Fibroblast of pulmonary artery (primary cell): ENCODE measurements at places on chromosomes 11 and 22.

- DNase-seq = peak; percentile 92
These were observed at the start of gene SLC43A3 for GRCh38 chr11:57426929-57427726. Gene SLC43A3 (minus strand): TSS chr11:57427121. CDS start chr11:57426172, 949 bp downstream.

DNA sequence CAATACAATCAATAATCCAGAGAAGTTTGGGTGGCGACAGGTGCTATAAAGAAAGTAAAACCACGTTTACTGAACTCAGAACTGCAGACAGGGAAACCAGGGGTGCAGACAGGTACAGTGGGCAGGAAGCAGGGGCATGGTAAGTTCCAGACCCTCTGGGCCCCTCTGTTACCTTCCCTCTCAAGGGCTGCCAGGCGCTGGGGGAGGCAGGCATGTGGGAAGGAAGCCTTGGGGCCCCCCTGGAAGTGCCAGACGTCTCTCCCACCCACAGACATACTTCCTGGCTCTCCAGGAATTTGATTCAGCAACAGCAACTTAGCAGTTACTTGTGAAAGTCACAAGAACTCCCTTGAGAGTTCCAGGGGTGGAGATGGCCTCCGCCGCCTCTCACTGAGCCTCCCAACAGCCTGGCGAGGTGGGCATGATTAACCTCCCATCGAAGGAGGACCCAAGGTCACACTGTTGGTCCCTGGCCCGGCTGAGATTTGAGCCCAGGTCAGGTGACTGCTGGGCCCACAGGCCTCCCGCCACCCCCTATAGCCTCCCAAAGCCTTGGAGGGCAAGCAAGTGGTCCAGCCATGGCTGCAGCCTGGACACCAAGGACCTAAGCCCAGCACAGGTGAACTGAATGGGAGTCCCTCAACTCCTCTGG is 14.1 kb upstream of the TSKU start:
- peak; percentile 43 for DNase-seq

DNA sequence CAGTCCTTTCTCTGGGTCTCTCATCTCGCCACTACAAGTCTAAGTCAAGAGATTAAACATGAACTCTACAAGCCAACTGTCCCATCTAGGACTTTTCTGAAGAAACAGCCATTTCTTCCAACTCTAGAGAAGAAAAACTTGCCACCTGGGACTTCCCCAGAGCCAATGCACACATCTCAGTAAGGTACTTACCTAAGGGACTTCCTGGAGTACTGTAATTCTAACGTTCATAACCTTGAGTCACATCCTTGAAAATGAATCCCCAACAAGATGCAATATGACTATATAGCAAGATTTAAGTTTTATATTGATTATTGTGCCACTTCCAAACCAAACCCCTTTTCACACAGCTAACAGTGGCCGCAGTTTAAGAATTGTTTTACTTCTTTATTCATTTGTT is 11.9 kb upstream of the ISX start:
- no peak for DNase-seq

GRCh38 chr11:105152560-105152959 is 13.0 kb upstream of the CARD18 start:
- DNase-seq = no peak

DNA sequence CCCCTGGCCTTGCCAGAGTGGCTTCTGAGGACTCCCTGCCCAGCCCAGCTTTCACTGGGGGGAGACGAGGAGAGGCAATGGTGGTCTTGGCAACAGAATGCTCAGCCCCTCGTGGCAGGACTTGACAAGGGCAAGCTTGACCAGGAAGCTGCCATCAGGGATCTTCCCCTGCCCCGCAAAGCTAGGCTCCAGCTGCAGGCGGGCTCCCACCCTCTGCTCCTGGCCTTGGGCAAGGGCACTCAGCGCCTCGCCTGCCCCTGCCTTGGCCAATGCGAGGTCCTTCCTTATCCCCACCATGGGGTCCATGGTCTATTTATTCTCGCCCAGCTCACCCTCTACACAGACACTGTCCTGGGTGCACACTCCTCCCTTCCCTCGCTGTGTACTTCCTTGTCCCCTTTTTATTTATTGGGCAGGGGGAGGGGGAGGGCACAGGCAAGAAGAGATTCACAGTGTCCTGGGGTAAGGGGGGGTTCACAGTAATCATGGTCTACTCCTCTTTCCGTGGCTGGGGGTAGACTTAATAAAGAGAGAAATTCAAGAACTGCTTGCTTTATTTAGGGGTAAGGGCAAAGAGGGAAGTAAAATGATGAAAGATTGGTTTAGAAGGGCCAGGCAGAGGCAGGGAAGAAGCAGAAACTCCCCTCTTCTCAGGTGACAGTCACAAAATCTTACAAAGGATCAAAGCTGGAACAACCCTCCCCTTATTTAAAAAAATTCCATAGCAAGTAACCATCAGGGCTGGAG is 1.6 kb downstream of the GPHA2 start:
- DNase-seq = no peak

GRCh38 chr11:45904309-45904915 is 2.7 kb downstream of the FREY1 start:
- DNase-seq = no peak

GRCh38 chr22:19473578-19473977 is 5.4 kb downstream of the UFD1 start:
- DNase-seq = no peak

DNA sequence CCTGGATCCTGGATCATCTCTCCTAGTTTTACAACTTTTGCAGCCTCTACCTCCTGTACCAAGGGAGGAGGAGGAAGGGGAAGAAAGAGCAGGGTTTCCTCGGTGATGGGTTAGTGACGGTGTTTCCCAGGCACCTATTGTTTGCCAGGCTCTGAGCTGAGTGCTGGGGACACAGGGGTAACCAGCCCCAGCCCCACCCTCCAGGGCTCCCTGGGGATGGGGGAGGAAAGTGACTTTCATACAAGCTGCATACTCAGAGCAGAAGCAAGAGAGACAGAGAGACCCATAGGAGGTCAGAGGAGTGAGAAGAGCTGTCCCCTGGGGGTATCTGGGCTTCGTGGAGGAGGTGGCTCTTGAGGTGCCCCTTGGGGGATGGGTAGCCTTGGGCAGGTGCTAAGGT is 89.4 kb upstream of the THY1 start:
- no peak for DNase-seq

- peak; percentile 81 for DNase-seq
These were observed 599 bp downstream of the NPTXR start for GRCh38 chr22:38843201-38843656.

- DNase-seq = no peak
These were observed 369.4 kb downstream of the NELL1 start for GRCh38 chr11:21038801-21039200.

- no peak for DNase-seq
These were observed 45.6 kb downstream of the C11orf58 start for GRCh38 chr11:16784097-16784496.

- DNase-seq = no peak
These were observed 2.8 kb downstream of the KCTD14 start for GRCh38 chr11:78020246-78020645.

DNA sequence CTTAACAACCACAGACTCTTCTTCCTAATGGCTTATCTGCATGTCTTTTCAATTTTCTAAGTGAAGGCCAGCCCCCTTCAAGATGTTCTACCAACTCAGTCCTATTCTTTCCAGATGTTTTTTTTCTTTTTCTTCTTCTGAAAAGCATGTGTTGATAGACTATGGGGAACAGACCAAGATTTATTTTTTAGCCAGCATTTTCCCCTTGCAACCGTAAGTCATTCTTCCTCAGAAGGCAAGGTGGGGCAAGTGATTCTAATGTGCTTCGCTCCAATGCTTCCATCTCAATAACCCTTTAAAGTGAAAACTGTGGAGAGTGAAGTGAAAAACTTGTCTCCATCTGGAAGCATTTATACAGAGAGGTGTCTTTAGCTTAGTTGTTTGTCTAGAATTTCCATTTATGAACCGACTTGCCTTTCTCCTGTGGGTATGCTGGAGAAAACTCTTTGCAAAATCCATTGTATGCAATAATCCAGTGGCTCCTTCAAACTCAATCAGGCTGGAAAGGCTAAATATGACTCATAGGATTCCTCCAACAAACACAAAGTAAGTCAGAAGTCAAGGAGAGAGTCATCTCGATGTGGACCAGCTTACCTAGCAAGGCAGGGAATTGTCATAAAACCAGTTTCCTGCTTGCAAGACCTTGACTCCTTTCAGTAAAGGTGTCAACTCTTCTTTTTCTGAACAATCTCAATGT is 83.7 kb downstream of the MAML2 start:
- DNase-seq = peak; percentile 76

DNA sequence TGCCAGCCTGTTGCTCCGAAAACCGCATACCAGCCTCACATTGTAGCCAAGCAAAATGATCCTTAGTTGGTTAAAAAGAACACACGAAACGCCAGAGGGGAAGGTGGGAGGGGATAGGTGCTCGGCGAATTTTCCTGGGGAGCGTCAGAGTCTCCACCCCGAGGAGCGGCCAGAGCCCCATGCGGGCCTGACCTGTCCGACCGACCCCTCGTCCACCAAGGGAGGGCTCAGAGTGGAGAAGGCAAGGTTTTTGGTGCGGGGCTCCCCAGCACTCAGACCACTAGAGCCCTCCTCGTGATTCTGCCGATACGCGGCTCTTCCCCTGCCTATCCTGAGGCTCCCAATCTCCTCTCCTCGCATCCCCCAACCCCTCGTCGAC is 39.6 kb downstream of the DIXDC1 start:
- no peak for DNase-seq

GRCh38 chr11:7034019-7034418 is 13.7 kb downstream of the NLRP14 start:
- no peak for DNase-seq

DNA sequence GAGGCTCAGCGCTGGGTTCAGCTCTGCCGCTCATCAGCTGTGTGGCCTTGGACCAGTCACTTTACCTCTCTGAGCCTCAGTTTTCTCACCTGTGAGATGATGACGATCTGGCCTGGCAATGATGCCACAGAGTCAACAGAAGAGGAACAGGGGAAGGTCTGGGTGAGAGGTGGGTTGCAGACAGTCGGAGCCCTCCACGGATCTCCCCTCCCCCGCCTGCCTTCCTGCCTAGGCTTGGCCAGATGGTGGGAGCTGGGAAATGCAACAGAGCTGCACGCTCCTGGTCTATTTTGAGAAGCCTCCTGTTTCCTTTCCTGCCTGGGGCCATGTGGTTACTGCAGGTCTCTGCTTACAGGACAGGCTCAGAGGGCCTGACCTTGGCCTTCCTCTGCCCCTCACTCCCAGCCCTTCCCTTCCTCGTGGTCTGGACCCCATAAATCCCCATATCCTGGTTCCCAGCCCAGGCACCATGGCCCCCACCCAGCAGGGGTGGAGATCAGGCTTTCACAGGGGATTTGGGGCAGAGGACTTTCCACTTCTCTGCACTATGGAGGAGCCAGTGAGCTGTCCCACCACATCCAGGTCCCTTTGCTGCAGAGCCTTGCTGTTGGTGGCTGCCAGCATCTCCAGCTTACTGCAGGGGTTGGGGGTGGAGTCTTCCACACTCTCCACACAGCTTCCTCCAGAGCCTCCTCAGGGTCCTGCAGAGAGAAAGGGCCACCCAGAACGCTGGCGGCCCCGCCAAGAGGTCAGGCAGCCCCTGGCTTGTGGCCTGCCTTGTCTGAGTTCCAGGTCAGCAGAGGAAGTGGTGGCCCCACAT is 46.9 kb downstream of the C11orf96 start:
- peak; percentile 34 for DNase-seq

- no peak for DNase-seq
These were observed 20.0 kb downstream of the CYP2R1 start for GRCh38 chr11:14872032-14872431.

- DNase-seq = no peak
These were observed 148.2 kb downstream of the MAML2 start for GRCh38 chr11:96194581-96195374.

DNA sequence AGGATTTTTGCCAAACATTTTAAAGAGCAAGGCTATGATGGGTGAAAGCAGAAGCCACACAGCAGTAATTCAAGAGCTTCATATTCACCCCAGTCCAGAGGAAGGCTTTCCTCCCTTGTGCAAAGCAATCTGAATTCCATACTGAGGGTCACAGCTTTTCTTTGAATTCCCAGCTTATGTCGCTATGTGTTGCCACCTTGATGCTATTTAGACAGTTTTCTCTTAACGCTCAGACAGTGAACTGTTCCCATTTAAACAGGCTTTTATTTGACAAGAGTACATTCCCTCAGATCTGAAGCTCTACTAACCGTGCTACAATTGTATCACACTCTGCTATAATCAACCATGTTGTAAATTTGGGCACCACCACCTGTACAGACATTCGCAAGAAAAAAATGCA is 279.7 kb downstream of the CADM1 start:
- no peak for DNase-seq

DNA sequence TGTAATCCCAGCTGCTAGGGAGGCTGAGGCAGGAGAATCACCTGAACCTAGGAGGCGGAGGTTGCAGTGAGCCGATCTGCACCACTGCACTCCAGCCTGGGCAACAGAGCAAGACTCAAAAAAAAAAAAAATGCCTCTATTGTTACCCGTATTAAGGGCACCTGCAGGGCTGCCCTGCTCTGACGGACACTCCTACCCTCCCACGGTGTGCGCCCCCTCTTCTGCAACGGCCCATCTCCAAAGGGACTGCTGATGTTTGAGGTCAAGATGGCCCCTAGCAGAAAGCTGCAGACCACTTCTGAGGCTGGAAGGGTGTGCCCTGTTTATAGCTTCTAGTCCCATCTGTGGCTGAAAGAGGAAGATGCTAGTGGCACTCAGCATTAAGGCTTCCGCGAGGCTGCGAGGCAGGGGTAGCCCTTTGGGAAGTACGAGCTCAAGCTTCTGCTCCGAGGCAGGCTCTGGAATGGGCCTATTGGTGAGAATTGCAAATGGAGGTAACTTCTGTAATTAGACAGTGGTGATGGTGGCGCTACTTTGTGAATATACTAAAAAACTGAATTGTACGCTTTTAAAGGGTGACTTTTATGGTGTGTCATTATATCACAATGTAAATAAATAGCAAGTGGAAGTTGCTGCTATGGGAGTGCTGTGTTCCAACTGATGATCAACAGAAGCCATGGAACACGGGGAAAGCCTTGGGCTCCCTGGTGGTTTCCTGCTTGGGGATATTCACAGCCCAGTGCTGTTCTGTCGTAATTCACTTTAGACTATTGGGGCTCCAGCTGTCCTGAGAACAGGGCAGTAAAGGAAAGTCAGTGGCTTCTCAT is 24.3 kb downstream of the ARFGAP2 start:
- DNase-seq = no peak

GRCh38 chr11:107859459-107860239 is 1.1 kb upstream of the SLC35F2 start:
- no peak for DNase-seq

DNA sequence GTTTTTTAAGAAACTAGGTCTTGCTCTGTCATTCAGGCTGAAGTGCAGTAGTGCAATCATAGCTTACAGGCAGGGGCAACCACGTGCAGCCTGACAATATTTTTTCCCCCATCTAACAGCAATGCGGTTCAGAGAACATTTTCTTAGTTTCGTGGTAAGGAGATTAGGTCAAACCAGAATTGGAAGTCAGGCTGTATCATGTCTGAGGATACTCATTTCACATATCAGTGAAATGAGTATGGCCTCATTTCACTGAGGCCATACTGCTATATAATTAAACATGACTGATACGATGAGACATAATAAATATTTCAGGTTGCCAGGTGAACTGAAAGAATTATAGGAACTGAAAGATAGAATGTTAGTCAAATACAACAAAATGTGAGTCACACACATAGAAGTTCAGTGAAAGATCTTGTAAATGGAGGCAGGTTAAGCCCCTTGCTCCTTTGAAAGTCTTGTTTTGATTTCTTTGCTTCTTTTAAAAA is 32.5 kb upstream of the IZUMO1R start:
- no peak for DNase-seq
